Activated T-cell treated with anti-CD3 and anti-CD28 coated beads for 24 hours (primary cell): ENCODE measurements at places on chromosomes 3 and 15.

DNA sequence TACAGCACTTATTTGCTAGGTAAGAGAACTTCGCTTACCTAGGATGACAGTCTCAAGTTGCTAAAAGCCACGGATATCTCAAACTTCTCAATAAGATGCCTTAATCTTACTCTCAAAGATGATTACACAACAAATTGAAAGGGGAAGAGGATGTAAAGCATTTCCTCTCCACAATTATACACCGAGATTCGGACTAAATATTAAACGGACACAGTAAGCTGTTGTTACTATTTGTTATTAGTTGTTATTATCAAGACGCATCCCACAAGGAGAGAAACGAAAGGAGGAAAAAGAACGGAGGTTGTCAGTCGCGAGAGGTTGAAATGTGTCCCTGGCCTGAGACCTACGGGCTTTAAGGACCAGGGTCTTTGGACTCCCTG lies 660 bp downstream of the ZNF106 start:
- no peak for DNase-seq

- no peak for DNase-seq
These were observed 78.7 kb downstream of the FAIM start for GRCh38 chr3:138687236-138687635.

DNA sequence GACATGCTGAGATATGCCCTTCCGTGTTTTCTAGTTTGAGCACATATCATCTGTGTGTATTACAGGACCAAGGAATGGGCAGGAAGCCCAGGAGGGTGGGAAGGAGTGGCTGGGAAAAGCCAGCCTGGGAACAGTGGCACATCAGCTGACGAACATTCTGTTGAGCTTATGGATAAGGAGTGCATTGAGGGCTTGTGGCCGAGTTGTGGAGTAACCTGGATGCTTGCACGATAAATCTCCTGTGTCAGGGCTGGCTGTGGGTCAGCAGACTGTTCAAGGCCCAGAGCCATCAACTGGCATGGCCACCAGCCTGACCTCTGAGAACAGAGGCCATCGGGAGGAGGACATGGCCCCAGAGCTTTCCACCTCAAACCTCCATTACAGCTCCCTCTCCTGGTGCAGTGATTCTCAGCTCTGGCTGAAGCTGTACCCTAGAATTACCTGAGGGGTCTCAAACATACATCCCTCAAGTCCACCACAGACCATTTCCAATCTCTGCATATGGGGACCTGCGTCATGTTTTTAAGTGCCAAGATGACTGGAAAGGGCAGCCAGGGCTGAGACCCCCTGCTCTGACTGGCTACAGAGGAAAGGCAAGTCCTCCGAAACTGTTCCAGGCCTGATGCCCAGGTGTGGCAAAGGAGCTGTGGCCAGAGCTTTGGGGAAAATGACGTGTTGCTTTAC lies 4.8 kb upstream of the VILL start:
- DNase-seq, result no peak

DNA sequence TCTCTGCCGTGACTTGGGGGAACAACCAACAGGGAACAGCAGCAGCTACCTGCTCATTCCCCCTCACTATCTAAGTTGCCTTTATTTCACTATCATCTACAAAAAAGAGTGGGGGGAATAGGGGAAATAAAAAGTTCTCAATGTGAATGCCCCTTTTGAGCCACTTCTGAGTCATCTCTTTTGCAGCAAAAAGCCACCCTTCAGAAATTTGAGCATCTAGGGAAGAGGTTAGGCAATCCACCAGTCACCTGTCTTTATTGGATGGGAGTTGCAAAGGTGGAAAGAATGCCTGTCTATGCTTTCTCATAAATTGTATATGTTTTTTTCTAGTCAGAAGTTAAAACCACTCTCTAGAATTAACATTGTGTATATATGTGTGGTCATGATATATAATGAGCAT lies 41.1 kb downstream of the GPD1L start:
- DNase-seq, result no peak

DNA sequence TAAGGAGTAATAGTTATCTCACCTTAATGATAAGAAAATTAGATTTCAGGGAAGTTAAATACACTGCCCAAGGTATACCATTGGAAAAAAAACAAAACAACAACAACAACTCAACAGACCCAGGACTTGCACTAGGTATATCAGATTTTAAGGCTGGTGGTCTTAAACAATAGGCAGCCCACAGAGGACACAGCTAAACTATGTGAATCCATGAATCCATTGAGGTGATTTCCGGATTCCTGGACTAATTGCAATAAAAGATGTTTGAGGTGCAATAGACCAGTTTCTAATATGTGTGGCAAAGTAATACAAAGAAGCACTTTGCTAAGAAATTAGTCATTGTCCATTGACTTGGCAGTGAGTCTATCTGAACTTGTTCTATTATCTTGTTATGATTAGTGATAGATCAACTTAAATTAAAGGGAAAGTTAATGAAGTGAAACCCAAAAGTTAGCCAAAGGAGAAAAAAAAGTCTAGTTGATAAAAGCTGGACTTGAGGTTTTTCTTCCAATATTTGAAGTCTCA lies 60.9 kb upstream of the MAGI1 start:
- DNase-seq, result no peak

GRCh38 chr3:130256821-130257340 lies 88.6 kb upstream of the COL6A5 start:
- no peak for DNase-seq

DNA sequence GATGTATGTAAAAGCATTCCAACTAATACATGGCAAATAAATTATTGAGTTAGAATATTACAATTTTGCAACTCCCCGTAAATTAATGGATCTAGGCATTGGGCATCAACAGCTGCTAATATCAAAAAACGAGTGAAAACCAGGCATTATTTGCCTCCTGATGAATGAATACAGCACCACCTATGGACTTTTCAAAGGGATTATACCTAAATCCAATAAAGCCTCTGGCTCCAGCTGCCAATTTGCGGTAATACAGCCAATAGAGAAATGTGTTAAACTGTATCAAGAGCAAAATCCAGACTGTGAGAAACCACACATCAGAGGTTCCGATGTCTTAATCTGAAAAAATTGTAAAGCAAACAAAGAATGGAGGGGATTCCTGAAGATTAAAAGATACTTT lies 16.3 kb upstream of the A4GNT start:
- no peak for DNase-seq

DNA sequence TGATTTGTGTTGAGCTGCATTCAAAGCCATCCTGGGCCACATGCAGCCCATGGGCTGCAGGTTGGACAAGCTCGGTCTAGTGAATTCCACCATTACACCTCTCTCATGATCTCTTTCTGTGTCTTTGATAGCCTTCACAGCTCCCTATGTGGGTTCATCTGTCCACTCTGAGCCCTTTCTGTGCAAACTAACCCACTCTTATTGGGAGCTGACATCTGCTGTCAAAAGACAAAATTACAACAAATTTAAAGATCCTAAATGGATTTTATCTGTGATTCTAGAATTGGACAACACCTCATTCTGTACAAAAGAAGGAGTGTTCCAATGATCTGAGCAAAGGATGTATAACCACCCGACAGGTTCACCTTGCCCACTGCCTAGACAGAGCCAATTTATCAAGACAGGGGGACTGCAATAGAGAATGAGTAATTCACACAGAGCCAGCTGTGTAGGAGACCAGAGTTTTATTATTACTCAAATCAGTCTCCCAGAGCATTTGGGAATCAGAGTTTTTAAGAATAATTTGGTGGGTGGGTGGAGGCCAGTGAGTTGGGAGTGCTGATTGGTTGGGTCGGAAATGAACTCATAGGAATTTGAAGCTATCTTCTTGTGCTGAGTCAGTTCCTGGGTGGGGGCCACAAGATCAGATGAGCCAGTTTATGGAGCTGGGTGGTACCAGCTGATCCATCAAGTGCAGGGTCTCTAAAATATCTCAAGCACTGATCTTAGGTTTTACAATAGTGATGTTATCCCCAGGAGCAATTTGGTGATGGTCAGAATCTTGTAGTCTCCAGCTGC lies 2.6 kb upstream of the XYLB start:
- DNase-seq, result no peak

- DNase-seq, result no peak
These were observed 117.3 kb upstream of the NEO1 start for GRCh38 chr15:72934921-72935320.

GRCh38 chr15:41194444-41194843 lies 36.1 kb downstream of the EXD1 start:
- no peak for DNase-seq

DNA sequence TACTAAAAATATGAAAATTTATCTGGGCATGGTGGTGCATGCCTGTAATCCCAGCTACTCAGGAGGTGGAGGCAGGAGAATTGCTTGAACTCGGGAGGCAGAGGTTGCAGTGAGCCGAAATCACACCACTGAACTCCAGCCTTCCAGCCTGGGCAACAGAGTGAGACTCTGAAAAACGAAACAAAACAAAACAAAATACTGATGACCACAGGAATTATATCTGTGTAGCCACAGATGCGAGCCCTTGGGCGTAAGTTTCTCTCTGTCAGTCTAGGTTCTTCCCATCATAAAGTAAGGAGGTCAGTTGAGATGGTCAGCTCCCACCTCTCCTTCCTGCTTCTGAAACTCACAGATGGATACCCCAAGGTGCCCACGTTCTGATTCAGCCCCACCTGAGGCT lies 37.7 kb upstream of the CFAP161 start:
- no peak for DNase-seq

DNA sequence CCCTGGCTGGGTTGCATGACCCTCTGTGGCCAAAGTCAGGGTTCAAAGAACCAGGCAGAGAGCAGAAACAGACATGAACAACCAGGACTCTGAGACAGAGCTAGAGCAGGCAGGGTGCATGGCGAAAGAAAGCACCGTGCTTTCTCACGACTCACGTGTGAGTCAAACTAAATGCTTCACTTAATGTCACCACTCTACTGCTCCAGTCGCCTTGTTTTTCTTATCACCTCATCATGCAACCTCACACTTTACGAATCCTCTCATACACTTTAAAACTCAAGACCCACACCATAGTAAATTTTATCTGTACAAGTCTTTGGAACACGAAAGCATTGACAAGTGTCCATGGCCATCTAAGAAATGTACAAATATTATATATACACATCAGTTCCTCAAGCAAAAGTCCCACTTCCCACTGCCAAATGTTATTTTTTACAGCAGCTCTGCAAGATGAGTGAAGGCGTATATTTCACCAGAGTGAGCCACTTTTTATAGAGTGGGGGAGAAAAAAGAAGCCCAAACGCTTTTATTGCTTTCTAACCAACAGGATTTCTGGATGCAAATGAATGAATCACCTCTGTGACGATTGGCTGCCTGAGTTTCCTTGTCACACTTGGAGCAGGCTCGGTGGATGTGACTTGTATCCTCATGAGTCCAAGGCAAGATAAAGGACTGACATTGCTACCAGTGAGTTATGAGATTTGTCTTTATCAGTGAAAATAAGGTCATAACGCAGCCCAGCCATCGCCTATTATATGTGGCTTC lies 16.0 kb upstream of the MEGF11 start:
- DNase-seq, result no peak

DNA sequence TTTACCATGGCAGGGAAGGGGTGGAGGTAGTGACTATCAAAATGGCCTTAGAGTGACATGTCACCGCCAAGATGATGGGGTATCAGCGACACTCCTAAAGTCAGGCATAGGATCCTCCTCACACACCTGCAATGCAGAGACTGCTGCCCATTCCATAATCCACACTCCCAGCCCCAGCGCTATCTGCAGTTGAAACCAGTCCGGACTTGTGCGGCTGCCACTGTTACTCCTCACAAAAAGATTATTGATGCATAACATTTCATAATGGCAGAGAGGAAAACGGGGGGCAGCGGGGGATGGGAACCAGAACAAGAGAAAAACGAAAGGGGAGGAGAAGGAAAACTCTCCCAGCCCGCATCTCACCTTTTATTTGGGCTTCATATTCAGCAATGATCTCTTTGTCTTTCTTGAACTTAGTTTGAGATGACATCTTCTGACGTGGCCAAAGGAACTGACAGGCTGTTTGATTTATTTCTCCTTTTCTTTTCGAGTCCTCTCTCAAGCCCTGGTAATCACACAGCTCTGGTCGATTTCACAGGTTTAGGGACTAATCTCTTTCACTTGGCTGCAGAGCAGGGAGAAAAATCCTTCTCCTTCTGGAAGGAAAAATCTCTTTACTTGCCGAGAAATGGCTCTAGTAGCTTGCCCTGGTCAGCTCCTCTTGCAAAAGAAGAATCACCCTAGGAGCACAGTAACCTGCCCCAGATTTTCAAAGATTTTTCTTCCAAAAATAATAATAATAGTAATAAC lies 749 bp downstream of the SRGAP3 start:
- no peak for DNase-seq

DNA sequence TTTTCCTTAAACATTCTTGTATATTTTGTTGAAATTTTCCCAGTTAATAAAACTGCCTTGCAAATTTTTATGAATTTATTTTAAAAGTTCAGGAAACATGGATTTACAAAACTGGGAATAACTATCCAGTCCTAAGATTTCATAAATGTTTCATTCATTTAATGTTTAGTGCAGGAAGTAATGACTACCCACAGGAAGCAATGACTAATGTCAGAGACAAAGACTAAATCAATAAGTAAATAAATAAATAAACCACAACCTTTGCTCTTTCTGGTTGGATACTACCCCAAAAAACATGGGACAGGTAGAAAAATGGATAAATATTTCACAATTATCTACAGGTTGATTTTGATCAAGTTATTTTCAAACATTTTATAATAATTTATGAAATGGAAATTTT lies 48.8 kb upstream of the TMCO5A start:
- no peak for DNase-seq

DNA sequence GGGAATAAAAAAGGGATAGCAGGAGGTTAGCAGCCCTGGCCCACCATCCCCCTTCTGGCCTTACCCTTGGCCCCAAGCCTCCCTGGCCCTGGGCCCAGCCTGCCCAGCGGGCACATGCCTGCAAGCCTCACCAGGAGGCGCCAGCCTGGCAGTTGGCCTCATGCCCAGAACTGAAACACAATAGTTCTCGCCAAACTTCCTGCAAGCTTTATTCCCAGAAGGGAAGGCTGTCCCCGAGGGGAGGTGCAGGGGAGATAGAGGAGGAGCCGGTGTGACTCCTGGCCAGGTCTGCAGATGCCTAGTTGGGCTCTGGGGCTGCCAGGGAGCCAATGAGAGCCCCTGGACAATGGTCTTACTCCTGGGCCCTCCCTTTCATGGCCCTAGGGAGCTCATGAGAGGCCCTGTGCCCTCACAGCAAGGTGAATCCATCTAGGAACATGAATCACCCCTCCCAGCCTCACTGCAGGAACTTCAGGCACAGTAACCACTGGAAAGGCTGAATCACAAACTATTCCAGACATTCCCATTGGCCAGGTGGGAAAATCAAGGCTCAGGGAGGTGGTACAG lies 4.0 kb downstream of the CCDC33 start:
- no peak for DNase-seq

- DNase-seq, result no peak
These were observed 249.9 kb downstream of the SHOX2 start for GRCh38 chr3:157856078-157856939.
